NCI-H2171 treated with DMSO at 0.1 percent for 48 hours (cell line): ENCODE measurements at places on chromosomes 6 and 20.

- no peak for DNase-seq
Measured at GRCh38 chr6:39143238-39143930, 28.4 kb upstream of the SAYSD1 start.

- no peak for DNase-seq
Measured at GRCh38 chr6:100461917-100462705, 2.6 kb downstream of the SIM1 start.

DNA sequence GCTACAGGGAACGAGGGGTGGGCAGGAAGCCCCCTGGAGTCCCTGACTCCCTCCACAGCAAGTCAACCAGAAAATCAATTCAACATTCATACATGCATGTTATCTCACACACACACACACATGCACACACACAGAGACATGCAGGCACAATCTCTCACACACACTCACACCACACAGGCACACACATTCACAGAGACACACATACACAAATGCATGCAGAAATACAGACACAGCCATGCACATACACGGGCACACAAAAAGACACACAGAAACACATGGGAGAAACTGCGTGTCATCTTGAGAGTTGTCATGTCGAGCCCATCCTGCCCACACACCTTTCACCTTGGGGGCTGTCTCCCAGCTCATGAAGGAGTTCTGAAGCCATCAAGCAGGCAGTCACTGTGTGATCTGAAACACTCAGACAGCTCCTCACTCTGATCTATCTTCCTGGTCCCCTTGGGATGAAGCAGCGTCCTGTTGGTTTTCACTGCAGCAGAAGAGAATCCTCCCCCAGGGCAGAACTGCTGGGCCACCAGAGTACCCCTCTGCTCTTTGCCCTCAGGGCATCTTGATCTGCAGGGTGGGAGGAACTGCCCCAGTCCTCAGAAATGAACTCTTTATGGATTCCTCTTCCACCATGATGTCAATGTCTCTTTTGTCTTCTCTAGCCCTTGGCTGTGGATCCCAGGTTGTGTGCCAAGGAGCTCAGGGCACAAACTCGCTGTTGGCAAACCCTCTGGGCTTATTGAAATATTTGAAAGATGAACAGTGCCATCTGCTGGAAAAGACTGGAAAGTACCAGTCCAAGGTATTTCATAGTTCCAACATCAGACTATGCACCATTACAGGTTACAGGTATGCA, 8.8 kb downstream of the RAET1L start:
- DNase-seq = peak; percentile 72

- peak; percentile 48 for DNase-seq
Measured at GRCh38 chr6:9140951-9141460, 705.7 kb upstream of the SLC35B3 start.

GRCh38 chr20:32316667-32317066, 39.2 kb downstream of the KIF3B start:
- no peak for DNase-seq

- no peak for DNase-seq
Measured at GRCh38 chr6:108838101-108838717, 10.0 kb upstream of the ARMC2 start.

GRCh38 chr6:134379076-134379475, 61.2 kb upstream of the SGK1 start:
- DNase-seq = no peak

GRCh38 chr6:144675231-144675861, 390.2 kb downstream of the UTRN start:
- peak; percentile 97 for DNase-seq

DNA sequence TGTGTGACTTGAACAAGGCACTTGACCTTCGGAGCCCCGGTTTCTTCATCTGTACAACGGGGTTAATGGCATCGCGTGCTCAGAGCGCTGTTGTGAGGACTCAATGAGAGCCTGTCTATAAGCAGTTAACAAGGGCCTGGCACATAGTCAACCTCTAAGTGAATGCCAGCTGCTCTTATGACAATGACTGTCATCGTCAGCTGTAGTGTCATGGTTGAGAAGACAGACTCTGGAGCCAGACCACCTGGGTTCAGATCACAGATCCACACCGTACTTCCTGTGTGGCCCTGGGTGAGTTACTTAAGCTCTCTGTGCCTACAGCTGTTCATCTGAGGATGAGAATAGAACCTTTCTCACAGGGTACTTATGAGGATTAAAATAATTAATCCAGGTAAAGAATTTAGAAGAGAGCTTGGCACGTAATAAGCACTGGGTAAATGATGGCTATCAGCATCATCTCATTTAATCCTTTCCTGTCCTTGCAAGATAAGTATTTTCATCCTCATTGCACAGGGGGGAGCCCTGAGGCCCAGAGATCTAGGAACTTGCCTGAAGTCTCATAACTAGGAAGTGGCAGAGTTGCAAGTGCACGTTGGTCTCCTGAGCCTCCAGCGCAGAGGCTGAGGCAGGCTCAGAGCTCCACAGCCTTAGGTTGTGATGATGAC, 105.3 kb downstream of the EYA2 start:
- peak; percentile 89 for DNase-seq

- DNase-seq = no peak
Measured at GRCh38 chr20:48285656-48286055, 500.4 kb upstream of the SULF2 start.

DNA sequence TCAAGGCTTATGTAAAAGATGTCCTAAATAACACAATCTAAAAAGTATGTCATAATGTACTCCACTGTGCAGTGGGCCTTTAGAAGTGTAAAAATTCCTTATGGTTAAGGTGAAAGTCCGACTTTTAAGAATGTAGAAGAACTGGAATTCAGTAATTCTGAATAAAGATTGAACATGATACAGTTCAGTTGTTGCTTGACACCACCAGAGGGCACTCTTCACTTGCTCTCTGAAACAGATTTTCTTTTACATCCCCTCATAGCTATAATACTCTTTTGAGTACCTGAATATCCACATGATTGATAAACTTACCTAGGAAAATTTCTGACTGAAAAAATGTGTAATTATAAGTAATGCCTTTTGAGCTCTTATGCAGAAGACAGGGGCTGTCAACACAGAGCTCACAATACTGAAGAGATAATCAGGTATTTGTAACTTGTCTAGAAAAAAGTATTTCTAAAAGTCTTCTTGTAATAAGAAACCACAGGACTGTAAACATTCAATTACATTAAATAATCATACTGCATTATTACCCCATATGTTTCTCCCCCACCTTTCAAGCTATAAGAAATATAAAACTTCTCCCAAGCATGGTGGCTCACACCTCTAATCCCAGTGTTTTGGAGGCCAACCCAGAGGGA, 92.1 kb downstream of the POPDC3 start:
- DNase-seq = peak; percentile 80

GRCh38 chr6:13454286-13455221, 32.8 kb downstream of the GFOD1 start:
- DNase-seq = peak; percentile 11
